ENCODE measurements at places on chromosomes 13 and 19.

- no peak overlapping the region for H3K27ac ChIP-seq
- peaks cover 7% of the 10 kb centered on the region for H3K36me3 ChIP-seq
- H3K4me1 ChIP-seq: no peaks in the 10 kb centered on the region
- H3K27me3 ChIP-seq: no peaks in the 10 kb centered on the region
- no peak for DNase-seq
- H3K4me3 ChIP-seq: no peak overlapping the region
These were observed 12.1 kb downstream of the ADGRE5 start for GRCh38 chr19:14393329-14393728.

DNA sequence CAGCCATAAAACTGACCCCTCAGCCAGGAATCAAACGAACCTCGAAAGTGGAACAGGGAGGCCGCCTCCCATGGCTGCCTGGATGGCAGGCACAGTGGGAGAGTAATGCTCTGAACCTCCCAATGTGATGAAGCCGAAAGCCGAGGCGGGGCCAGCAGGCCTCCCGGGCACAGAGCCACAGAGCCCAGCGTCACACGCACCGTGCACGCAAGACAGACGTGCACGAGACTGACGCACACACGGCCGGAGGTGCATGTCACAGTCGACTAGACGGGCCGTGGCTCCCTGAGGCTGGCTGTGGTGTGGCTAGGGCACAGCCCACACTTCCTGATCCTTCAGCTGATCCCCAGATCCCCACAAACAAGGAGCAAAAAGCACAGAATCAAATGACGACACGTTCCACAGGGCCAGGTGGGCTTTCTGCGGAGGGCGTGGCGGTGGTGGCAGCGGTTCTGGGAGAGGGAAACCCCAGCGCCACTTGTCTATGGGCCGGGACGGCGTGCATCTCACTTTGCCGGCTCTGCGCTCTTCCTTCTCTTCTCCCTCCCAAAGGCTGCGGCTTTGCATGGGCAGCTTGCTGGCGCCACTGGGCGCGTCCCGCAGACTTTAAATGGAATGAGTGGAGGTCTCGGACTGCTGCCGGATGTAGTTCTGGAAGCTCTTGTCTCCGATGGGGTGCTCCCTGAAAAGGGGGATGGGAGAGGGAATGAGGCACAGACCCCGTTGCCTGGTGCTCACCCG is 5.0 kb upstream of the C13orf46 start:
- no peak overlapping the region for H3K4me3 ChIP-seq
- no peak overlapping the region for H3K27ac ChIP-seq
- no peak for DNase-seq

DNA sequence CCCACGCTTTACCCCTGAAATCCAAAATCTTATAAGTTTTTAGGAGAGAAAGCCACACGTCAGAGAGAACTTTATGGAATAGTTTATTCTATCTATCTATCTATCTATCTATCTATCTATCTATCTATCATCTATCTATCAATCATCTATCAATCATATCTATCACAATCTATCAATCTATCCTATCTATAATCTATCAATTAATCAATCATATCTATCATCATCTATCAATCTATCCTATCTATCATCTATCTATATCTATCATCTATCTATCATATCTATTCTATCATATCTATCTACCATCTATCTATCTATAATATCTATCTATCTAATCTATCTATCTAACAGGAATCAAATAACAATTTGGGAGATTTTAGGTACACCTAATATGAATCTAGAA is 115.1 kb downstream of the FGF9 start:
- no peaks in the 10 kb centered on the region for H3K27me3 ChIP-seq
- DNase-seq: no peak
- no peaks in the 10 kb centered on the region for H3K4me1 ChIP-seq
- H3K4me3 ChIP-seq: no peak overlapping the region
- no peaks in the 10 kb centered on the region for H3K36me3 ChIP-seq

- peak; percentile 63 for DNase-seq
- no peaks in the 10 kb centered on the region for H3K36me3 ChIP-seq
- 0 out of 2 replicates have a peak overlapping the region, but pooled peaks have one; percentile 9 for H3K27ac ChIP-seq
- no peak overlapping the region for H3K4me3 ChIP-seq
- no peaks in the 10 kb centered on the region for H3K27me3 ChIP-seq
These were observed 160.5 kb downstream of the LACC1 start for GRCh38 chr13:44040070-44040817.

DNA sequence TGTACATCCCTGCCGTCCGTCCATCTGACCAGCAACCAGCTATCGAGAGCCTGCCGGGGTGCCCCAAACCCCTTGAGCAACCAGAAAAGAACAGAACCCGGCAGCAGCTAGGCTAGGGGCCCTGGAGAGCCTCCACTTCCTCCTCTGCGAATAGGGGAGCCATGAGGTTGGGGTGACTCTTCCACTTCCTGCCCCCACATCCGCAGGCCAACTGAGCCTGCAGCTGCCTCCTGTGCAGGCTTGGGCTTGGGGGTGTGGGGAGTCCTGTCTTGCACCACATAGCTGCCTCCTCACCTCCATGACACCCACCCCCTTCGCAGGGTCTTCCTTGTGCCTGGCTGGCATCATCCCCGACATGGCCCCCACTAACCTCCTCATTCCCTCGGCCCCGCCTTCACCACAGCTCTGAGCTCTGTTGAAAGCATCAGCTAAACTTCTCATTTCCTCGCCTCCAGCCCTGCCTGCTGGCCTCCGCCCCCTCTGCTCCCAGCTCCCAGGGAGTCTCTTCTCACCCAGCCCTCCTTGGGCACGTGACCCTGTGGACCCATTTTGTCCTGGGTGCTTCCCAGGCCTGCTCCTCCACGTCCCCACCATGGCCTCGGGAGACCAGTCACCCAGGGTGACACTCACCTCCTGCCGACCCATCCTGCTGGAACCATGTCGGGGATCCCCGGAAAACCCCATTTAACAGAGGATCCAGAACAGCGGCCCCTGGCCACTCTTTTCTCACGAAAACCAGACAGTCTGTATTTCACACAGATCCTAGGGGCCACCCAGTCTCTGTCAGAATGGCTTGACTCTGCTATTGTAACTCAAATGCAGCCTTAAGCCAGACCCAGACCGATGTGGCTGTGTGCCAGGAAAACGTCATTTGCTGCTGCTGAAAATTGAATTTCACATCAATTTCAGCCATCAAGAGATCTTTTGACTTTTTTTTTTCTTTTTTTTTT is 50.4 kb downstream of the MYO9B start:
- no peaks in the 10 kb centered on the region for H3K27me3 ChIP-seq
- H3K36me3 ChIP-seq: no peaks in the 10 kb centered on the region
- H3K4me1 ChIP-seq: peaks cover 23% of the 10 kb centered on the region
- peak; percentile 72 for DNase-seq

DNA sequence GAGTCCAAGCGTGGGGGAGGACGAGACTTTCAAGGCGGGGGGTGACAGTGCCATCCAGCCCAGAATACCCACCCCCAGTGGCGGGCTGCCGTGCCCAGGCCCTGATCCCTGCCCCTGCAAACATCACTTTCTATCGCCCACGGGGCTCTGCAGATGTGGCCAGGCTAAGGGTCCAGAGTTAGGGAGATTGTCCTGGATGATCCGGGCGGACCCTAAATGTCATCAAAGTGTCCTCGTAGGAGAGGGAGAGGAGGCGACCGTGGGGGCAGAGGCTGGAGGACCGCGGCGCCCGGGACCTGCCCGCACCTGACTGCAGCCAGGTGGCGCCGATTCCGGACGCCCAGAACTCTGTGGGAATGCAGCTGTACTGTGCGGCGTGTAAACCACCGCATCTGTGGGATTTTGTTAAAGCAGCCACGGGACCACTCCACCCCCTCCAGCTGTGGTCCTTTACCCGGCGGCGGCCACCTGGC is 32.4 kb downstream of the GJA3 start:
- peaks cover 16% of the 10 kb centered on the region for H3K4me1 ChIP-seq
- H3K27ac ChIP-seq: 0 out of 2 replicates have a peak overlapping the region, but pooled peaks have one; percentile 70
- peak overlapping the region; percentile 69 for H3K4me3 ChIP-seq
- DNase-seq: no peak
- H3K36me3 ChIP-seq: no peaks in the 10 kb centered on the region

- no peaks in the 10 kb centered on the region for H3K36me3 ChIP-seq
- H3K27me3 ChIP-seq: no peaks in the 10 kb centered on the region
- peaks cover 24% of the 10 kb centered on the region for H3K4me1 ChIP-seq
- peak; percentile 43 for DNase-seq
- peak overlapping the region; percentile 84 for H3K27ac ChIP-seq
These were observed 749 bp upstream of the PAN3 start for GRCh38 chr13:28137596-28137995.

- no peak overlapping the region for H3K27ac ChIP-seq
- H3K36me3 ChIP-seq: no peaks in the 10 kb centered on the region
- no peak overlapping the region for H3K4me3 ChIP-seq
- no peak for DNase-seq
- H3K4me1 ChIP-seq: no peaks in the 10 kb centered on the region
- H3K27me3 ChIP-seq: no peaks in the 10 kb centered on the region
These were observed 15.8 kb downstream of the TECR start for GRCh38 chr19:14544977-14545715.

- no peak overlapping the region for H3K4me3 ChIP-seq
- no peak for DNase-seq
- H3K36me3 ChIP-seq: no peaks in the 10 kb centered on the region
These were observed 320.1 kb downstream of the DACH1 start for GRCh38 chr13:71546881-71547280.

DNA sequence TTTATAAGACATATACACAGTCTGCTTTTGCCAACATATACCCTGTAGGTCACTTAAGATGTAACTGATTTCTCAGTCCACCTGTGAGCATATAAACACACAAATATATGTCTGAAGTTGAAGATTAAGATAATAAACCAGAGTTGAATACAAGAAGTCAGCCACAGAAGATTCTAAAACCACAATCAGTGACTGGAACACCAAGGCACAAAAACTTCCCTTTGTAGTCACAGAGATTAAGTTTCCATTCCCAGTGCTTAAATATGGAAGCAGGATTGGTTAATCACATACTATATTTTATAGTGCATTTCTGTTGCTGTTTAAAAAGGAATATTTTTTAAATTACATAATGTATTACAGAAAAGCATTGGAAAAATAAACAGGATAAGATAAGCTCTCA is 39.9 kb downstream of the MTMR6 start:
- no peaks in the 10 kb centered on the region for H3K27me3 ChIP-seq
- H3K27ac ChIP-seq: no peak overlapping the region
- H3K36me3 ChIP-seq: peaks cover 43% of the 10 kb centered on the region

GRCh38 chr13:95403349-95404140 is 102.3 kb upstream of the ABCC4 start:
- no peaks in the 10 kb centered on the region for H3K4me1 ChIP-seq
- no peak for DNase-seq
- H3K27ac ChIP-seq: no peak overlapping the region
- H3K4me3 ChIP-seq: peak overlapping the region; percentile 43
- H3K36me3 ChIP-seq: no peaks in the 10 kb centered on the region

GRCh38 chr13:22107549-22107948 is 436.7 kb downstream of the FGF9 start:
- no peak overlapping the region for H3K4me3 ChIP-seq
- H3K27ac ChIP-seq: no peak overlapping the region
- no peaks in the 10 kb centered on the region for H3K36me3 ChIP-seq
- no peaks in the 10 kb centered on the region for H3K27me3 ChIP-seq
- 0 out of 2 replicates have a peak, but pooled peaks cover 5% of the 10 kb centered on the region for H3K4me1 ChIP-seq
- no peak for DNase-seq

GRCh38 chr19:35973487-35973886 is 21.5 kb upstream of the SDHAF1 start:
- H3K4me3 ChIP-seq: no peak overlapping the region
- no peaks in the 10 kb centered on the region for H3K36me3 ChIP-seq

GRCh38 chr13:27523346-27524073 is 73.1 kb upstream of the MTIF3 start:
- H3K27me3 ChIP-seq: peaks cover 14% of the 10 kb centered on the region
- no peak for DNase-seq
- no peaks in the 10 kb centered on the region for H3K4me1 ChIP-seq
- no peaks in the 10 kb centered on the region for H3K36me3 ChIP-seq

GRCh38 chr19:28486926-28487325 is 726.0 kb downstream of the UQCRFS1 start:
- no peaks in the 10 kb centered on the region for H3K36me3 ChIP-seq
- H3K4me1 ChIP-seq: no peaks in the 10 kb centered on the region
- DNase-seq: no peak
- H3K27me3 ChIP-seq: peaks cover 12% of the 10 kb centered on the region
- no peak overlapping the region for H3K27ac ChIP-seq
- H3K4me3 ChIP-seq: no peak overlapping the region

- H3K36me3 ChIP-seq: no peaks in the 10 kb centered on the region
- H3K27me3 ChIP-seq: no peaks in the 10 kb centered on the region
- DNase-seq: no peak
These were observed 6.9 kb upstream of the CDK8 start for GRCh38 chr13:26247011-26247410.

DNA sequence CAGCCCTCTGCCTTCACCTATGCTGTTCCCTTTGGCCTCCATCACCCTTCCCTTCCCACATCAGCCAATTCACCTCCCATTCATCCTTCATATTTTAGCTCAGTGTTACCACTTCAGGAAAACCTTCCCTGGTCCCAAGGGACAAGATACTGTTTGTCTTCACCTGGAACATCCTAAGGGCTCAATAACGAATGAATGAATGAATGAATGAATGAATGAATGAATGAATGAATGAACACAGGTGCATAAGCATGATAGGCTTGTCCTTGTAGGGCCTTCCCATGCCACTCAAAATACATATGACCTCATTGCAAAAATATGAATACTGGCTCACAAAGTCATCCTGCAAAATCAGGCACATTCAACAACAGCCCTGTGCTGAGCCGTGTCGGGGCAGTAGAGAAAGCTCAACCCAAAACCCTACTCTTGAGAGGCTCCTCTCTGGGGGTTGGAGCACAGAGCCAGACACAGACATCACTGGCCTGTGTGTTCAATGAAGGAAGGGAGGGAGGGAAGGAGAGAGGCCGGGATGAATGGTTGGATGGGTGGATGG is 33.7 kb upstream of the TPM4 start:
- no peaks in the 10 kb centered on the region for H3K36me3 ChIP-seq
- no peak overlapping the region for H3K4me3 ChIP-seq
- no peak for DNase-seq
- H3K27me3 ChIP-seq: no peaks in the 10 kb centered on the region
- H3K4me1 ChIP-seq: peaks cover 5% of the 10 kb centered on the region
- H3K27ac ChIP-seq: no peak overlapping the region

DNA sequence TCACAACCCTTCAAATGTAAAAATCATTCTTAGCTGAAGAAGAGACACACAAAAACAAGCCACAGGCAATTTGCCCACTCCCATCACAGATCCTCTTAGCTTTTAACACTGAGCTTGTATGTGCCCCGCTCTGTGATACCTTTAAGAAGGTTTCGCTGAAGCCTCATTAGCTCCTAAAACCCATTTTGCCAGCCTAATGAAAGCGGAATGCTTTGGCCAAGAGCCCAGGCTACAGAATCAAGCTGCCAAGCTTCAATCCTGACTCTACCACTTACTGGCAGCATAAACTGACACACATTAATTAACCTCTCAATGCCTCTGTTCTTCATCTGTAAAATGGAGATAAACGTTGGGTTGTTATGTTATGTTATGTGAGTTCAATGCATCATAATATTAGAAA is 10.5 kb downstream of the ZNF112 start:
- no peaks in the 10 kb centered on the region for H3K4me1 ChIP-seq
- no peak overlapping the region for H3K27ac ChIP-seq
- DNase-seq: no peak
- no peaks in the 10 kb centered on the region for H3K27me3 ChIP-seq
- H3K4me3 ChIP-seq: no peak overlapping the region

- H3K27me3 ChIP-seq: no peaks in the 10 kb centered on the region
- H3K4me1 ChIP-seq: no peaks in the 10 kb centered on the region
- peak; percentile 19 for DNase-seq
- no peak within 1 kb of the TSS for H3K27ac ChIP-seq
- peak within 1 kb of the TSS; percentile 59 for H3K4me3 ChIP-seq
These were observed at the start of gene ZNF177 for GRCh38 chr19:9362905-9363304. ZNF177 (plus strand) TSS chr19:9363013; CDS start chr19:9378312, 15,299 bp downstream.

All from GM23248 (cell line).